Activated naive CD8-positive, alpha-beta T cell treated with anti-CD3 and anti-CD28 coated beads, Interleukin-2, amount 50 U/mL, for 24 hours (primary cell): ENCODE measurements at places on chromosomes 12 and 14.

GRCh38 chr14:101542391-101542790, 18.9 kb upstream of the DIO3 start:
- no peak for DNase-seq

GRCh38 chr14:59204305-59204704, 15.8 kb downstream of the DAAM1 start:
- DNase-seq, result no peak

- DNase-seq, result no peak
These were observed 3.4 kb downstream of the SLC22A17 start for GRCh38 chr14:23349156-23349845.

- DNase-seq, result no peak
These were observed 978.4 kb downstream of the BCL11B start for GRCh38 chr14:98293576-98293975.

DNA sequence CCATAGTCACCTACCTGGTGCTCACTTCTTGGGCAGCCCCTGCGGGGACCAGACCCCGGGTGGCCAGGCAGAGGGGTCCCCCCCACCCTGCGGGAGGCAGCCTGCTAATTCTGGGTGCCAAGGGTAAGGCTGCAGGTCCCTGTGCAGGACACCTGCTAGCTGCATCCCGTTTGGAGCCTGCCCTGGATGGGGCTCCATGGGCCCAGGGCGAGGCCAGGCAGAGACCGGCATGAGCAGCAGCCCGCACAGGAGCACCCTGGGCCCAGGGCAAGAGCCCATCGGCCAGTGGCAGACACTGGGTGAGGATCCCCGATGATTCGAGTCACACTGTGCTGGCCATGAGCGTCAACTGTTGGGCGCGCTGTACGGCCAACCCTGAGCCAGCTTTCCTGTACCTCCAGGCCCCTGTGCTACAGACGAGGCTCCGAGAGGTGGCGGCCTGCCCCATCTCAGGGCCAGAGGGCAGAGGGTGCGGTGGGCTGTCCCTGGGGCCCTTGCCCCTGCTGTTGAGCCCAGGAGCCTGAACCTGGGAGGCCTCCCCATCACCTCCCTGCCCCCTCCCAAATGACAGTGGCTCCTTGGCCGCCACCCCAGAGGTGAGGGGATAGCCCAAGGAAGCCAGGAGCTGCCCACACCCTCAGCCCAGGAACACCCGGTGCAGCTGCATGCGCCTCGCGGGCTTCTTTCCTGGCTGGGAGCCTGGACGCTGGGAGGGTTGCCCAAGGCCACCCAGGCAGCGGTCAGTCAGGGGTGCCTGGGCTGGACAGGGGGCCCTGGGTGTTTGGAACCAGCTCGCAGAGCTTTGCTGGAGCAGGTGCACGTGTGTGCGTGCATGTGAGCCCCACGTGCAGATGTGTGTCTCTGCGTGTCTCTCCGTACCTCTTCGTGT, 47.7 kb downstream of the CYP46A1 start:
- no peak for DNase-seq

DNA sequence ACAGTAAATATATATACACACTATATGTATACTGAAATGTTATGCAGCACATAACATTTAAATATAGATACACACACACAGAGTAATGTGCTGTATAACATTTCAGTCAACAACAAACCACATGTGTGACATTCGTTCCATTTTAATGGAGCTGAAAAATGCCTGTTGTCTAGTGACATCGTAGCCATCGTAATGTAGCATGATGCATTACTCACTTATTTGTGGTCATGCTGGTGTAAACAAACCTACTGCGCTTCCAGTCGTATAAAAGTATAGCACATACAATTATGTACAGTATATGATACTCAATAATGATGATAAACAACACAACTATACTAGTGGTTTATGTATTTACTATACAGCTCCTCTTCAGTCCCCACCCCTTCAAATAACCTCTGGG, 119.0 kb upstream of the SLC38A4 start:
- DNase-seq, result no peak

DNA sequence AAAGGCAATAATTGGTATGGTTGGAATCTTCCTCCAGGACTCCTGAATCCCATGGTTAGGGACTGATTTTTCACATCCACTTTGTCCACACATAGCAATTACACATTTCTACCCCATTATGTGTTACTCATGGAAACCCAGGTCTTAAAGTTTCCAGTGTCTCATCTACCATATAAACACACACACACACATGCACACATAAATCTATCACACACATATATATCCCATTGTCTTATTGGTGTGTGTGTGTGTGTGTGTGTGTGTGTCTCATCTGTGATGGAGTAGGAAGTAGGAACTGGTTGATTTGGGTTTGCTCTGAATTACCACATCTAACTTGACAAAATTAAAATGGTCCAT, 525.4 kb downstream of the FUT8 start:
- no peak for DNase-seq

- DNase-seq, result no peak
These were observed 142.1 kb downstream of the CALM1 start for GRCh38 chr14:90538716-90539495.

DNA sequence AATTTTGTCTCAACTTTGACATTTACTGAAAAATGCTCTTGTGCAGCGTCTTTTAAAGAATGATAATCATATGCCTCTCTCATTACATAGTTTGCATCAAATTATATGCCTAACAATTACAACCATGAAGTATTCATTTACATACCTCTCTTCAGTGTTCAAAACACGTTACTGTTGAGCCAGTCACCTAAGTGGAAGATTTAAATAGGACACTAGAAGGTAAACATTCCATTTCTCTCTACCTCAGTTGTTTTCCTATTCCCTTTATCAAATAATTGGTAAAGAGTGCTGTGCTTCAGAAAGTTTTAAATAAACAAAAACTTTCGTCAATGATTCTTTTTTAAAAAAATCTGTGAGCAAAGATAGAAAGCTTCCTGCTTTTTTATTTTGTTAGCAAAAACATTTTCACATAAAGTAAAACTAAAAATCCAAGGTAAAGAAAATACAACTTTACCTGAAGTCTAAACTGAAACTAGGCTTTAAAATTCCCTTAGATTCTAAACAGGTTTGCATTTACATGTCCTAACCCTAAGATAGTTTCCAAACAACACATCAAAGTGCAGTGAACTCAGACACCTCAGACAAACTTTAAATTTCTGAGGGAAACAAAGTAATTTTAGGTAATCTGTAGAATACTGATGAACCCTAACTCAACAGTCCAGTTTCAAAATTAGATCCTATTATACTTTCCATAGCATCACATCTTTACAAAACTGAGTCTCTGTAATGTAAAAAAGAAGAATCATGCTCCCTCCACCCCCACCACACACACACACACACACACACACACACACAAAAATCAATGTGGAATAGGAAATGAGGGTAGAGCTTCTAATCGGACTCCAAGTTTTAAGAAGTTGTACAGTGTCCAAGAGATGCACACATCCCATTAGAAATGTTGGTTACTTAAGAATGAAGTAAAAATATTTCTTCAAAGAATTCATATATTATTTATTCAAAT, 46.2 kb downstream of the PAWR start:
- DNase-seq, result no peak

GRCh38 chr12:131438881-131439280, 272.0 kb upstream of the SFSWAP start:
- DNase-seq, result no peak

- no peak for DNase-seq
These were observed 56.9 kb downstream of the SCAF11 start for GRCh38 chr12:45933504-45933903.

GRCh38 chr12:57462912-57463253, 3.3 kb downstream of the GLI1 start:
- DNase-seq, result no peak

- no peak for DNase-seq
These were observed 11.3 kb downstream of the PRKCH start for GRCh38 chr14:61332658-61333029.

GRCh38 chr14:68792979-68793733, at the start of gene ZFP36L1:
ZFP36L1 (minus strand) TSS chr14:68793067; CDS start chr14:68792938, 129 bp downstream.
- peak; percentile 89 for DNase-seq

DNA sequence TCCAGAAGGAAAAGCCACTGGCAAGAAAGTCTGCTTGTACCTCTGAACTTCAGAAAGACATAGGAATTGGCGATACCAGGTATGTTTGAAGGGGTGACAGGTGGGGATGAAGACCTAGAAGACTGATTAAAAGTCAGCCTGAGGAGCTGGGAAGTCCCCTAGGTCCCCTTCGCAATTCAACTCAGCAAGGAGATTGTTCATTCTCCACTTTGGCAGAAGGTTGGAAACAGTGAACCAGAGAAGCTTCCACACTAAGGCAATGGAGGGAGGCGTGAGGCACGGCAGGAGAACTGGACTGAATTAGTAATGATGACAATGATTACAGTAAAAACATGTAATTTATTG, 240.3 kb upstream of the TMPO start:
- DNase-seq, result no peak

DNA sequence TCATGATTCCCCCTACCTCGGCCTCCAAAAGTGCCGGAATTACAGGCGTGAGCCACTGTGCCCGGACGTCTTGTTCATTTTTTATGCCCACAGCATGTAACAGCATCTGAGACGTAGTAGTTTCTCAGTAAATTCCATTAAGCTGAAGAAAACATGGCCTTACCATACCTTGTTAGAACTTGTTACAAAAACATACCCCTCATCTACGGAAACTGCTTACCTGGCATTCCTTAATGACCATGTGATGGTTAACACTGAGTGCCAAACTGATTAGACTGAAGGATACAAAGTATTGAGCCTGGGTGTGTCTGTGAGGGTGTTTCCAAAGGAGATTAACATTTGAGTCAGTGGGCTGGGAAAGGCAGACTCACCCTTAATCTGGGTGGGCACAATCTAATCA, 186.8 kb downstream of the CEP128 start:
- no peak for DNase-seq

- no peak for DNase-seq
These were observed 11.2 kb upstream of the NCKAP1L start for GRCh38 chr12:54486173-54486867.

- no peak for DNase-seq
These were observed 117.3 kb downstream of the ERC1 start for GRCh38 chr12:1108276-1108675.

GRCh38 chr12:42076976-42077375, 67.7 kb downstream of the GXYLT1 start:
- DNase-seq, result no peak

GRCh38 chr12:91877022-91877421, 268.6 kb downstream of the BTG1 start:
- peak; percentile 71 for DNase-seq

DNA sequence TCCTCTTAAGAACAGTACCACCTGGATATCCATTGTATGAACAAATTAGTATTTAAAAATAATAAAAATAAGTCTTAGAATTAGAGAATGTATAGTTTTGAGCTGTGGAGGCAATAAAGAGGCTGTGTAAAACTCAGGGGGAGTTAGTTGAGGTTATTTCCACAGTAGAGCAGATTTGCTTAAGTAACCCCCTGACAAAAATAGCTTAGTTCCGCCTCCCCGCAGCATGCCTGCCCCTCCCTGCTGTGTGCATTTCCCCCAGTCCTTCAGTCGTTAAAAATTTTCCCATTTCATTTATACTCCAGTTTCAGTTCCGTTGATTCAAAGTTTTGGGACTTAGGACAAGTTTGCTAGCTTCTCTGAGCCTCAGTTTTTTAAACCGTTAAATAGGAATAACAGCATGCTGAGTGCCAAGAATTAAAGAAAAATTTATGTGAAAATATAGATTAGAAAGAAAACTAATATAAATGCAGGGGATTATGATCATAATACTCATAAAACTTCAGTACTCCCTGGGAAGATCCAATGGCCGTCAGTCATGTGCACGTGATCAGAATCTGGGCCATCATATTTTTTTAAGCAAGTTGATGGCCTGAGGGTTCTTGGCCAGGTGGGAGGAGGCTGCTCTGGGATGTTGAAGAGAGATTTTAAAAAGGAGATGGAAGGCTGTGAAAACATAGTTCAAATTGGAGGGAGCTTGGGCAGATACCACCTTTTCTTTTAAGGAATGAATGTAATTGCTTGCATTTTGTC, 14.5 kb upstream of the SLC38A2 start:
- peak; percentile 27 for DNase-seq

DNA sequence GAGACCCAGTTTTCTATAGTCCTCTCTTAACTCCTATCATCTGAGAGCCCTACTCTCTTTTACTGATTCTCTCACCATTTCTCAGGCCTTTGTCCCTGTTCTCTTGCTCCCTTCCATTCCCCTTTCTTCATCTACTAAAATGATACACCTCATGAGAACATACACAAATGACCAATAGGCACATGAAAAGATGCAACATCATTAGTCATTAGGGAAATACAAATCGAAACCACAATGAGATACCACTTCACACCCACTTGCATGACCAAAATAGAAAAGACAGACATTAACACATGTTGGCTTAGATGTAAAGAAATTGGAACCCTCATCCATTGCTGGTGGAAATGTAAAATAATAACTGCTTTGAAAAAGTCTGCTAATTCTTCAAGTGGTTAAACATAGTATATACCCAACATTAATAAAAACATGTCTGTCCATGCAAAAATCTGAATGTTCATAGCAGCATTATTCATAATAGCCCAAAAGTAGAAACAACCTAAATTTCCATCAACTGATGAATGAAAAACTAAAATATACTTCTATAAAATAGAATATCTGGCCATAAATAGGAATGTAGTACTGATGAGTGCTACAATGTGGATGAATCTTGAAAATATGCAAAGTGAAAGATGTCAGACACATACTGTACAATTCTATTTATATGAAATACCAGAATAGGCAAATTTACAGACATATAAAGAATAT, 66.0 kb downstream of the DENND5B start:
- no peak for DNase-seq

DNA sequence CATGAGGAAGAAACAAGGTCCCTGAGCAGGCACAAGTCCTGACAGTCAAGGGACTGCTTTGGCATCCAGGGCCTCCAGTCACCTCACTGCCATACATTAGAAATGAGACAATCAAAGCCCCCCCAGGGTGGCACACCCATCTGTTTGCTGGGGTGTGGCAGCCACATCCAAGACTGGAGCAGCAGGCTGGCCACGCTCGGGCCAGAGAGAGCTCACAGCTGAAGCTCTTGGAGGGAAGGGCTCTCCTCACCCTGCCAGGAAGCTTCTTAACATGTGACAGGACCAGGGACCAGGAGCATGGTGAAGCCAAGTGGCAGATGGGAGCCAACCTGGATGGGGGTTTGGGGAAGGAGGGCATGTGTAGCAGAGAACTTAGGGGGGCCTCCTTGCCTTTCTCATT, 10.0 kb downstream of the CACNB3 start:
- DNase-seq, result no peak

DNA sequence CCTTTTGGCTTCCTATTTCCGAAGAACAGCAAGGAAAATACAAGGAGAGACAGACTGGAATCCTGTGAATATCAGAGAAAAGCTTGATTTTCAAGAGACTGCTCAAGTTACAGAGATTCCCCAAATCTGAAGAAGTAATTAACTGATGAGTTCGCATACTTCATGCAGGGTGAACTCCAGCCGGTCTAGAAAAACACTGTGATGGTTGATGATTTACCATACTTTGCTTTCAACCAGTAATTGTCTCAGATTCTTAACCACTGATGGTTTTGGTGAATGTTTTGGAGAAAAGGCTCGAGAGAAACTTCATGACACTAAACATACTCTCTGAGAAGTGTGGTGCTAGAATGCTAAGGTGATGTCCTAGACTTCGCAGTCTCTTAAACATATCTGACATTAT, 4.4 kb upstream of the PLXNC1 start:
- DNase-seq, result no peak

- no peak for DNase-seq
These were observed 213.7 kb upstream of the BMP4 start for GRCh38 chr14:54170301-54170700.
